ENCODE measurements at places on chromosomes 3 and 15.
A peak's percentile ranks its signal among the peaks of the same experiment; 100 is the strongest.

DNA sequence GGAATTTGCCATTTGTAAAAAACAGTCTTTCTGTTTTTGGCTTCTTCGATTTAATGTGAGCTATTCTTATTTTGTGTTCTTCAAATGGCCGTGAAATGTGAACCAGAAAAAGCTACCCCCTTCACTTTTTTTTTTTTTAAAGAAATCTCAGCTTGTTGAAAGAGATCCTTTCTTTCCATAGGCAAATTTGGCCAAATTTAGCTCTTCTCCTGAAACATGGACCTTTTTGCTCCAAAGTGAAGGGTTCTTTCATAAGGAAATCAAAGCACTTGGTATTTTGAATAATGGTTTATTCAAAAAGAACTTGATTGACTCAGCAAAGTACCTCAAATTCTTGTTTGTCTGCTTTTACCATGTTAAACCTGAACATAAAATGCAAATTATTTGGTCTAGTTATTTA is 10.1 kb downstream of the RCN2 start:
- DNase-seq = no peak

GRCh38 chr3:37653466-37653865 is 208.2 kb upstream of the CTDSPL start:
- DNase-seq = no peak

- no peak for DNase-seq
These were observed 34.0 kb upstream of the ACTL6A start for GRCh38 chr3:179528772-179529171.

GRCh38 chr3:39205919-39206516 is 13.6 kb upstream of the XIRP1 start:
- no peak for DNase-seq

GRCh38 chr3:14879211-14879874 is 60.6 kb downstream of the FGD5 start:
- no peak for DNase-seq

GRCh38 chr3:31307131-31307785 is 225.5 kb upstream of the STT3B start:
- no peak for DNase-seq

GRCh38 chr3:138439646-138440045 is 5.2 kb downstream of the ESYT3 start:
- no peak for DNase-seq

- DNase-seq = no peak
These were observed 1.6 kb downstream of the NMD3 start for GRCh38 chr3:161222662-161223061.

- DNase-seq = no peak
These were observed 51.6 kb downstream of the TRPM1 start for GRCh38 chr15:31049682-31050615.

- DNase-seq = no peak
These were observed 232.4 kb upstream of the WNT5A start for GRCh38 chr3:55719508-55719907.

DNA sequence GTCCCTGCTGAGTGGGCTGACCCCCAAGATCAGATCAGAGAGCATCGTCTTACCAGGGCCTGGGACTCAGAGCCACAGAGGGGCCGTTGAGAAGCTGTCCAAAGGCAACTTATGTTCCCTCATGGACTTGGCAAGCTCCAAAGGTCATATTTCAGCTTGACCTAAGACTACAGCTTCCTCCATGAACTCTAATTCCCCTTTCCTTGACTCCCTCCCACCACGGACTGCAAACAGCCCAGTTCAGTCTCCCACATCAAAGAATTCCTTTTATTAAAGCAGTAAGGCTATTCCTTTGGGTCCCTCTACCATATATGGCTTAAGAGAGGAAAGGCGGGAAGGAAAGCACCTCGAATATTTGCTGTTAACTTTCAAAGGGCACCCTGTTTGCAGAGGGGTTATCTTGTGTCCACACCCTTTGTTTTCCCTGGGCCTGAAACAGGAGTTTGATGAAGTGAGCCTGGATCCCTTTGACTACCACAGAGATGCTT is 146.1 kb upstream of the THBS1 start:
- no peak for DNase-seq

DNA sequence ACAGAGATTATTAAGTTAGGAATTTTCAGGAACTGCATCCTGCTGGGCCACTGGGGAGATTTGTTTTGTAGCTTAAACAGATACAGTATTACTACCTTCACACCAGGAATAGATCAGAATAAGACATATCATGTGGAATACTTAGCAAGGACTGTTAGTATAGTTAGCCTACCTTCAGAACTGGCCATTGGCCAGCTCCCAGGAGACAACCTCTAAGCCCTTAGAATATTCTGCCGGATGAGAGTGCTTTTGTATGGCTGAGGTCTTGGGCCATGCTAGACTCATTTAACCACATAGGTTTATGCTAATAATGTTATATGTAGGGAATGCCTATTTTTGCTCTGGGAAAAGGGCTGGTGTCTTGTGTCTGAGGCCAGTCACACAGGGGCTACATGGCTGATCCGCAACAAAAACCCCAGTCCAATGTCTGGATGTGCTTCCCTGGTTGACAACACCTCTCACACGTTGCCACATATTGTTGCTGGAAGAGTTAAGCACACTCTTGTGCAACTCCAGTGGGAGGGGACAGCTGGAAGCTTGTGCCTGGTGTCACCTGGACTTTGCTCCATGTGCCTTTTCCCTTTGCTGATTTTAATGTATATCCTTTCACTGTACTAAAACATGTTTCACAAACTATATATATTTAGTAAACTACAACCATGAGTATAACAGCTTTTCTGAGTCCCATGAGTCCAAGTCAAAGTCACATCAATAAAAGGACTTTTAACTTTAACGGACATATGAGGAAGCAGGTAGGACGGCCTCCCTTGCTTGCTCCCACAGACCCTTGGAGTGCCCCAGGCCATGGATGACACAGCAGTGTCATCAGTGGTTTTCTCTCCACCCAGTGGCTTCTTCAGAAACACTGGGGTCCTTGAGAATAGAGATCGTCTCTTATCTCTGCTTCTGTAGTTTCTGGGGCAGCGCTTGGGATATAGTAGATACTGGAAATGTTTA is 118.0 kb upstream of the C3orf80 start:
- no peak for DNase-seq

GRCh38 chr3:195766671-195767070 is 45.1 kb downstream of the MUC4 start:
- DNase-seq = no peak

DNA sequence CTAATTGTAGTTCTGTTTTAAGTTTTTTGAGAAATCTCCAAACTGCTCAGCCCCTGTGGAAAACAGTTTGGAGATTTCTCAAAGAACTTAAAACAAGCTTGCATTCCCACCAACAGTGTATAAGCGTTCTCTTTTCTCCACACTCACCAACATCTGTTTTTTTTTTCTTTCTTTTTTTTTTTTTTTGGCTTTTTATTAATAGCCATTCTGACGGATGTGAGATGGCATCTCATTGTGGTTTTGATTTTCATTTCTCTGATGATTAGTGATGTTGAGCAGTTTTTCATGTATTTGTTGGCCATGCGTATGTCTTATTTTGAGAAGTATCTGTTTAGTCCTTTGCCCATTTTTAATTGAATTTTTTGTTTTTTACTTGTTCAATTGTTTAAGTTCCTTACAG is 73.1 kb upstream of the COL8A1 start:
- no peak for DNase-seq

DNA sequence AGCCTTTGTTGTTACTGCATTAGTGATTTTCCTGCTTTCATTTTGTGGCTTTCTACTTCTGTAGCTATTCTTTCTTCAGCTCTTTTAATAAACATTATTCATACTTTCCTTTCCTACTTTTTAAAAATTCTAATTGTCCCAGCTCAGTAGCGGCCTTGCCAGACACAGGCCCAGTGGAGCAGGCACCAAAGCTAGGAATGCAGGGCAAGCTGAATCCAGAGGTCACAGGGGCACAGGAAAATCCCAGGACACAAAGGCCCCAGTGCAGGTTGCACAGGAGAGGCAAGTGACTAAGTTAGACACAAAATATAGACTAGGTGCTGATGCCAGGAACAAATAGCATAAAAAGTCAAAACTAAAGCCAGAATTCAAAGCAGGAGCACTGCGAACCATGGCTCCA is 49.0 kb upstream of the CCDC80 start:
- no peak for DNase-seq

- DNase-seq = no peak
These were observed 326.9 kb downstream of the UACA start for GRCh38 chr15:70436428-70436827.

DNA sequence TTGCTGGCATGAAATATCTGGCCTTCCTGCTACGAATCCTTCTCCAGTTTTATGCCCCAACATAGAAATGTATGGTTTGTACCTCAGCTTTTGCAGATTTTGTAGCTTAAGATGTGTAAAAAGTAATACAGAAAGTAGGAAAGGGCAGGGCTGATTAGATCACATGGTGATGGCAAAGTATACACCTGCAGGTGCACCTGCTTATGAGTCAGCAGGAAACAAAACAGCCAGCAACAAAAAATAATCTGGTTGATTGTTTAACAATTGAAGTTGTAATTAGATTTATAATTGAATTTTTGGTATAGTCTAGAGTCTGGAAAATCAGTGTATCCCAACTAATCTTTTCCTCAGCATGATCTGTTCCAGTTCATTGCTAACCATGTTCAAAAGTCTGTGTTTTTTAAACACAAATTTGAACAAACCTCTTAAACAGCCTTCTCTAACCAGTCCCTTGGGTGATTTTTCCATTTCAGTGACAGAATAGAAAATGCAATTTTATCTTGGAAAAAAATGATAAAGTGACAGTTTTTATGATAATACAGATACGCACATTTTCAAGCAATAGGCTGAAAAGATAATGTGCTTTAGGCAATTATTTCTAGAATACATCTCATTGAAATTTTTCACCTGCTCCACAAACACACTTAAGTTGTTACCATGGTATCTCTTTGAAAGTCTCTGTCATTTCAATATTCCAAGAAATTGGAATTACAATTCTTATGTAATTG is 477.4 kb downstream of the NAALADL2 start:
- no peak for DNase-seq

DNA sequence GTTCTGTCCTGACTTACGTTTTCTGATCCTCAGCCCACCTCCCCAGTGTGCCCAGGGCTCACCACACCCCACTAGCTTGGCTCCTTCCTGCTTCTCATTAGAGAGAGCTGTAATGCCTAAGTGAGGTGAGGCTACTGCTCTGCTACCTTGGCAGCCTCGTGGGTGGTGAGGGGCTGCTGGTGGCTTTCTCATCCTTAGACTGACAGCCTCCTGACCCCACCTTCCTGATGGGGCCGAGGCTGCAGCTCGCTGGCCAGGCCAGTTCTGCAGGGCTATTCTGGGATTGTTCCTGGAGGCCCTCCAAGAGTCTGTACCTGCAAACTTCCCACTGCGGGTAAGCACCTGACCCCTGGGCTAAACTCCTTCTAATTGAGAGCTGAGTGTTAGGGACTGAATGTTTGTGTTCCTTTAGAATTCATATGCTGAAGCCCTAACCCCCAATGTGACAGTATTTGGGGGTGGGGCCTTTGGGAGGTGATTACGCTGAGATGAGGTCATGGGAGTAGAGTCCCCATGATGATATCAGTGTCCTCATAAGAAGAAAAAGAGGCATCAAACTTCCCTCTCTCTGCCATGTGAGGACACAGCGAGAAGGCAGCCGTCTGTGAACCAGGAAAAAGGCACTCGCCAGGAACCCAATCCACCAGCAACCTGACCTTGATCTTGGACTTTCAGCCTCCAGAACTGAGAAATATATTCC is 38.1 kb upstream of the IQSEC1 start:
- no peak for DNase-seq

DNA sequence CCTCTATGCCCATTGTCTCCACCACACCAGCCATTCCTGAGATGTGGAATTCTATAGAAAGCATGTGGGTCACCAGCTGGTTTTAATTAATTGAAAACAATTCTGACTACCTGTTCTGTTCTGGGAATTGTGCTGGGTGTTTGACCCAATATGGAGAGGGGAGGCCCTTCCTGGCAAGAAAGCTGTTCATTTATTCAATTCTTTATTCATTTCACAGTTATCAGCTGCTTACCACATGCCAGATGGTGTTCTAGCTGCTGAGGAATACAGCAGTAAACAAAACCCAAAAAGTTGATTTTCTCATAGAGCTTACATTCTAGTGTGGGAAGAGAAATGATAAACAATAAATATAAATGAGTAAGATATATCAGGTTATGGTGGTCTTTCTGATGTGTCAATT is 296.1 kb upstream of the RASGRP1 start:
- no peak for DNase-seq

GRCh38 chr3:188339410-188340295 is 185.7 kb downstream of the LPP start:
- DNase-seq = peak; percentile 53

- DNase-seq = no peak
These were observed 2.8 kb downstream of the LSAMP start for GRCh38 chr3:116442331-116443021.

- DNase-seq = no peak
These were observed 5.2 kb upstream of the LRRK1 start for GRCh38 chr15:100913961-100914360.

- DNase-seq = no peak
These were observed 4.3 kb upstream of the LSMEM2 start for GRCh38 chr3:50274371-50275104.

- DNase-seq = no peak
These were observed 77.7 kb downstream of the CEP63 start for GRCh38 chr3:134563601-134564000.

DNA sequence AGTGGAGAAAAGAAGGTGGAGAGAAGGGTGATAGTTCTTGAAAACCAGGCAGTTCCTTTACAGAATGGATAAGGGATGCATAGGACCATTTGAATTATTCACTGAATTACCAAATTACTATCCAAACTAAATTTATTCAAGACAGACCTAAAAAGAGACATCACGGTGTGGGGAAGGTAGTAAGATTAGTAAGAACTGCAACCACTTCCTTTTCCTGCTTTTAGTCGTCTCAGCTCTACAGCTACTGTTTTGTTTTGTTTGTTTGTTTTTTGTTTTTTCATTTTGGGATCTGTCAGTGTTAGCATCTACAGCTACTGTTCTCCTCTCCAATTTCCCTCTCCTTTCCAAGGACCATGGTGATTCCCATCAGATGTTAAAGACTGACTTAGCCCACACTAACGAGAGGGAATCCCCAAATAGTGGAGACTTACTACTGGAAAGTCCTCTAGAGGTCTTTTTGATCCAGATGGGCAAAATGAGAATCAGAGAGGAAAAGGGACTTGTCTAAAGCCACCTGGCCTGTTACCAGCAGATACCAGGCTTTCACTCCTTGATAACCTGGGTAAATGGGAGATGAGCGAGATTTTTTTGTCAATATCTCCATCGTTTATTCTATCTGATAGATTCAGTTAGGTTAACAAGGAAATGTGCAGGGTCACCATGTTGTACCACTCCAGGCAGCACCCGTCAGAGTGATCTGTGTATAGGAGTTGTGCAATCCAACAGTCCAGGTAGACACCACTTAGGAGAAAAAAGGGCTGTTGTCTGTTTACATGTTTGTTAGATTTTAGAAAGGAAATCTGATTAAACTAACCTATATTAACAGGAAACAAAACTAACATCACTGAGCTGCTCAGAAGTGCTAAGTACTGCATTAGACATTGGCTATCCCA is 6.0 kb downstream of the HCLS1 start:
- DNase-seq = no peak

GRCh38 chr15:63752075-63752684 is 81.6 kb downstream of the HERC1 start:
- peak; percentile 27 for DNase-seq
